CD4-positive, alpha-beta T cell treated with Interleukin-6 for 4 hours (primary cell): ENCODE measurements at places on chromosomes 16 and 17.

GRCh38 chr16:81841722-81842121, 62.6 kb downstream of the PLCG2 start:
- no peak for DNase-seq

GRCh38 chr16:58733248-58733670, 857 bp downstream of the GOT2 start:
- DNase-seq, result no peak

DNA sequence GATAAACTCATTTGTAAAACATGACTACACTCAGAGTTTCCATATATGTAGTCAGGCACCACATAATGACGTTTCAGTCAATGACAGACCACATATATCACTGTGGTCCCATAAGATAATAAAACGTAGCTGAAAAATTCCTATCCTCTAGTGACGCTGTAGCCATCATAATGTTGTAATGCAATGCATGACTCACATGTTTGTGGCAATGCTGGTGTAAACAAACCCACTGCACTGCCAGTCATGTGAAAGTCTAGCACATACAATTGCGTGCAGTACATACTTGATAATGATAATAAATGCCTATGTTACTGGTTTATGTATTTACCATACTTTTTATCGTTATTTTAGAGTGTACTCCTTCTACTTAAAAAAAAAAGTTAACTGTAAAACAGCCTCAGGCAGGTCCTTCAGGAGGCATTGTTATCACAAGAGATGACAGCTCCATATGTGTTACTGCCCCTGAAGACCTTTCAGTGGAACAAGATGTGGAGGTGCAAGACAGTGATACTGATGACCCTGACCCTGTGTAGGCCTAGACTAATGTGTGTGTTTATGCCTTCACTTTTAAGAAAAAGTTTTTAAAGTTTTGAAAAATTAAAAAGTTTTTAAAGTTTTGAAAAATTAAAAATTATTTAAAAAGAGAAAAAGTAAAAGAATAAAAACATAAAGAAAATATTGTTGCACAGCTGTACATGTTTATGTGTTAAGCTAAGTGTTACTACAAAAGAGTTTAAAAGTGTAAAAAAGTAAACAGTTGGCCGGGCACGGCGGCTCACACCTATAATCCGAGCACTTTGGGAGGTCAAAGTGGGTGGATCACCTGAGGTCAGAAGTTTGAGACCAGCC, 9.0 kb downstream of the STAT5B start:
- peak; percentile 43 for DNase-seq

DNA sequence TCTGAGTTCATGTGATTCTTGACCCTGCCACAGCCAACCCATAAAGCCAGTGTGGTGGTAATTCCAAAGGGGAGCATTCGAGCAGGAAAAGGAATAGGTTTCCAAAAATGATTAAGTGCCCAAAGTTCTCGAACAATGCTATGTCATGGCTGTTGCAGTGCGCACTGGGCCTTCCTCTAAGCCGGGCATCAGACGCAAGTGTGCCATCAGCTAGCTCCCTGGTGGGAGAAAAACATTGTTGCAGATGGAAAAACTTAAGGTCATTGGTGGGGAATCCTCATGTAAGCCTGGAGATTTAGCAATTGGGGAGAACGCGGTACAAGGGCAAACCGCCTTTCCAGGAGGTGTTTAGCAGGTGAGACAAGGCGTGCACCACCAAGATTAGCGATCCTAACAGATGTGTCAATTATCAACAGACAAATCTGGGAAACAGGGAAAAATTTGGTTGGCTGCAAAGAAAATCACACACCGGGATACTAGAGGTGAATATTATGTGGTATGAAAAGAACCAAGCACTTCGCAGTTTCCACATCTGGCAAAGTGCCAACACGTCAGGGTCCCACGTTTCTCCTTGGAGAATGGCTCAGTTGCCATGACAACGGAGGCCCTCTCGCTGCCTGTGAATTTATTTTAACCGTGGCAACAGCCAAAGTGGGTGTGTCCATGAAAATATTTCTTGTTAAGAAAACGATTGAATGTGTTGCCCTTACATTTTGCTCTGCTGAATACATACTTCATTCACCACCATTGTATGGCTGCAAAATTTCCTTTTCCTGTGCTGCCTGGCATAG, 118.5 kb upstream of the CACNG5 start:
- no peak for DNase-seq

- no peak for DNase-seq
These were observed 11.2 kb downstream of the METRNL start for GRCh38 chr17:83090444-83091256.

GRCh38 chr17:43691317-43691693, 29.6 kb upstream of the MEOX1 start:
- DNase-seq, result no peak

DNA sequence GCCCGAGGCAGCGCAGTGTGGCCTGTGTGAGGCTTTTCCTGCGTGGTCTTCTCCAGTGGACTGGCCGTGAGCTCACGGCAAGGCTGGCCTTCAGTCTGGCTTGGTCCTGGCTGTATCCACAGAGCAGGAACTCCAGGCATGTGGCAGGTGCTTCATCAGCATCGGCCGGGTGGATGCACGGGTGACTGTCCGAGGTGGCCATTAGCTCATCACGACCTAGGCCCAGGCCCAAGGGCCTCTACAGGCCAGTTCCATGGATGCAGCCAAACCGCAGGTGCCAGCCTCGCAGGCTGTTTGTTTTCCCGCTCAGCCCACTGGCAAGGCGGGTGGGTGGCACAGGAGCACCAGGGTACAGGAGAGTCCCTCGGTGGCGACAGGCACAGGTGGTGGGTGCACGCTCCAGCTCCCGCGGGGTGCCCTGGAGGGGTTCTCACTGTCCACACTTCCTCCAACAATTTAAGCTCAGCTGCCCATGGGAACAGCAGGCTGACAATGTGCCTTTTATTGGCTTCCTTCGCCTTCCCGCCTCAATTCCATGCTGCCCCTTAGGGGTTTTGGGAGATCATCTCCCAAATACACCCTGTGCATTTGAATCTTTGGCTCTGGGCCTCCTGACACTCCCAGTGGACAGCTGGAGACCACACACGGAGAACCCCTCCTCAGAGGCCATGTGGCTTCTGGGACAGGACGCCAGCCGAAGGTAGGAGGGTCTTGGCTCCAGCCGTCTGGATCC, 33.0 kb downstream of the ENGASE start:
- no peak for DNase-seq

DNA sequence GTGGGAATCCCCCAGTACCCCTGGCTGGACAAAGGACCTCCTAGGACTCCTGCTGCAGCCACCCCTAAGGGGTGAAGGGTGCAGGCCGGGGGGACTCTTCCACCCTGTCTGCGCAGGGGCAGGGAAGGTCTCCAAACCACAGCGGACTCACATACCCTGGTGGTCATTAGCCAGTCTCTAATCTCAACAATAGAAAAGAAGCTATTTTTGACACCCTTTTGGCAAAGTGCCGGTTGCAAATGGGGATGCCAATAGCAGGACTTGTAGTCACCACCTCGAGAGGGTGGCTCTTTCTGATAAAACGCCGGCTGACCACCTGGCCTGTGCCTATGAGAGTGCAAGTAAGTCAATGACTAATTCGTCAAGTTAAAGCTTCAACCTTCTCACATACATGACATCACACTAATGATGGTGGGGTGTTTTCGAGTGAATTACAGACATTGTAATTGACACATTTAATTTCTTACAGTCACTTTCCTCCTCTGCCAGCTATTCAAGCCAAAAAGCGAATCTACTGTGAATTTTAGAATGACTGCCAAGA, 23.1 kb upstream of the DNAH17 start:
- DNase-seq, result no peak

- DNase-seq, result no peak
These were observed 32.0 kb upstream of the TOX3 start for GRCh38 chr16:52578829-52579498.

DNA sequence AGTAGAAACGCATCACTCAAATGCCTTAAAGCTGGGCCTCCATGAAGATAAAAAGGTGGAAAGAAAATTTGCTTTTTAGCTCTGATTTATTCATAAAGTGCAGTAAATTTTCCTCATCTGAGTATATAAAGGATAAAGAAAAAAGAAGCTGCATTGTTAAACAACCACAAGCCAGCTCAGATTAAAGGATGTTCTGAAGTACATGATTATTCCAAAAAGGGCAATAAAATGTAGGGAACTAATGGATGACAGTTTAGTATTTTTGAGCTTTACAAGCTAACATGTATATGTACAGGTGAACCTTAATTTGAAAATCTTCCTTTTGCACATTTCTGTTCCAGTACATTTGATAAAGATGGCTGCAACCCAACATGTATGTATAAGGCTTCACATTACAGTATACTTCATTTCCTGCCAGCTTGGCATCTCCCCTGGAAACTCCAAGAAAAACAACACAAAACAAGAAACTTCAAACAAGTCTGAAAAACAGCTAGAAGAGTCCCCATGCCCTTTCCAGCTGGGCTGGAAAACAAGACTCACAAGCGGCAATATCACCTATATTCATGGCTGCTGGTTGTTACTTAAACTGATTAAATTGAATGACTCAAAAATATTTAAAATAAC, 225.7 kb downstream of the CEP112 start:
- no peak for DNase-seq

DNA sequence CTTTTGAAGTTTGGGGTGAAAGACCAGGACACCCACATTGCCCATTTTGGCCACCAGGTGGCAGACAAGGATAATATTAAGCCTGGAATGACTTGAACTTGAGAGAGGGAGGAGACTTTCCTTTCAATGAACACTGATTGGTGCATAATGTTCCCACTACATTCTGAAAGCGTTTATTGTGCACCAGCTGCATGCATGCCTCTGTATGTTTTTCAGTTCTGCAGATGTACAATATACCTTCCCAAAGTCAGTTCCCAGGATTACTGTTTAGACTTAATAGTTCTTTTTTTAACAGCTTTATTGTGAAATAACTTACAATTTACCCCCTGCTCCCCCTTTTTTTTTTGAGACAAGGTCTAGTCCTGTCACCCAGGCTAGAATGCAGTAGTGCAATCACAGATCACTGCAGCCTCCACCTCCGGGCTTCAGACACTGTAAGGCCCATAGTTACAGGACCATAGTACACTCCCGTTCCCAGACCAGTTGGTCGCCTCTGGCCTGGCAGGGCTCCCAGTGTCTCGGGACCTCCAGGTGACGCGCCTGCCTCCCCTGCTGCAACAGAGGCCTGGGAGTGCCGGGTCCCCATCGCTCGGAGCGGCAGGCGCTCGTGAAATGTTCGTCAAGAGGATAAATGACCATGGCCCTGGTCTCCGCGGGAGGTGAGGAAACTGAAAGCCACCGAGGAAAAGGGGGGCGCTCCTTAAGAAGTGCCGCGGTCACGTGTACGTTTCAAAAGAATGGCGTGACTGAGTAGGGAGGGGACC, 12.2 kb downstream of the CES2 start:
- peak; percentile 87 for DNase-seq

DNA sequence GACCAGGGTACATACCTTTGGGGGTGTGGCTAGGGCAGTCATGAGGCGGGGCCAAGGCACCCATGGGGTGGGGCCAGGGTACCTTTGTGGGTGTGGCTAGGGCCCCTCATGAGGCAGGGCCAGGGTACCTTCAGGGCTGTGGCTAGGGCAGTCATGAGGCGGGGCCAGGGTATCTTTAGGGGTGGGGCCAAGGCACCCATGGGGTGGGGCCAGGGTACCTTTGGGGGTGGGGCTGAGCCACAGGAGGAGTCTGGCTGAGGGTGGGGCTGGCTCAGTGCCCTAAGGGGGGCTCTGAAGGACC, 3.5 kb downstream of the GNG13 start:
- no peak for DNase-seq

DNA sequence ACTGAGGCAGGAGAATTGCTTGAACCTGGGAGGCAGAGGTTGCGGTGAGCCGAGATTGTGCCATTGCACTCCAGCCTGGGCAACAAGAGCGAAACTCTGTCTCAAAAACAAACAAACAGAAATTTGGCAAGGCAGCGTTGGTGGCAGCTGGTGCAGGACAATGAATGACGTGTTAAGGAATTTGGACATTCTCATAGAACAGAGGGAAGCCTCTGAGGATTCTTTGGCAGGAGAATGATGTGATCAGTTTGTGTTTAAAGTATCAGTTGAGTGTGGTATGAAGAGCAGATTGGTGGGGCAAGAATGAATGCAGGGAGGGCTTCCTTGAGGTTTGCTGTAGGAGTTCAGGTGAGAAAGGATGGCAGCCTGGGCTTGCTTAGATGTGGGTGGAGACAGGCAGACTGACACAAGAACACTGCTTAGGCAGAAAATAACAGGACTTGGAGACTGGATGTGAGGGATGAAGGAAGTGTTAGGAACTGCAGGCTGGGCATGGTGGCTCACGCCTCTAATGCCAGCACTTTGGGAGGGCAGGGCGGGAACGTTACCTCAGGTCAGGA, 4.8 kb downstream of the CYB5D2 start:
- DNase-seq, result no peak

- DNase-seq, result no peak
These were observed 13.8 kb downstream of the MLYCD start for GRCh38 chr16:83912519-83913244.

DNA sequence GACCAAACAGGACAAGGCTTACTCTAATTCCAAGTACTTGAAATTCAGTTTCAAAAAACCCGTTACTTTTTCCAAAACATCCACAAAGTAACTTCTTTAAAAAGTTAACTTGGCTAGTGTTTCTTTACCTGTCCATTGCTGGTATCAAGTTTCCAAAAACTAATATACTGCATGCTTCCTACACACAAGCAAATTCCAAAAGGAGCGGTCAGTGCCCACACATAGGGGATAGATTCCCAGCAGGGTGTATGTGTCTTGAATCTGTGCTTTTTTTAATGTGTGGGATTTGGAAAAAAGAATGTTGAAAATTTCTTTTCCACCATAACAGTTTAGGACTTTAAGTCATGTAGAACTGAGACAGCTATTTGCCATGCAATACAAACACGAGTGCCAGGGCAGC, 367.8 kb upstream of the SOX9 start:
- DNase-seq, result no peak

DNA sequence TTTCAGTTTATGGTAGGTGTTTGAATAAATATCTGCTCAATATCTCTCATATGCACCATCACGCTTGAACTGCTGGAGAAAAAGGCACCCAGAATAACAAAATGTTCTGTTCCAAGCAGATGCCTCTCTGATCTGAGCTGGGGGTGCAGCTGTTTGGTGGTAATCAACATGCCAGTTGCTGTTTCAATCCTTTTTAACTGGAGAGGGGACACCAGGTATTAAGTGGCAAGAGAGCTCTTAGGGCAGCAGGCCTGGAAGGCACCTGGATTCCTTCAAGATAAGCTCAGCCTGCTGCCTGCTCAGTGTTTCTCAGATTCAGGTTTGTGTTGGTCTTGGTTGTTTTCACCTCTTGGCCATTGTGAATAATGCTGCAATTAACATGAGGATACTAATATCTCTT, 27.2 kb upstream of the VAT1L start:
- no peak for DNase-seq

DNA sequence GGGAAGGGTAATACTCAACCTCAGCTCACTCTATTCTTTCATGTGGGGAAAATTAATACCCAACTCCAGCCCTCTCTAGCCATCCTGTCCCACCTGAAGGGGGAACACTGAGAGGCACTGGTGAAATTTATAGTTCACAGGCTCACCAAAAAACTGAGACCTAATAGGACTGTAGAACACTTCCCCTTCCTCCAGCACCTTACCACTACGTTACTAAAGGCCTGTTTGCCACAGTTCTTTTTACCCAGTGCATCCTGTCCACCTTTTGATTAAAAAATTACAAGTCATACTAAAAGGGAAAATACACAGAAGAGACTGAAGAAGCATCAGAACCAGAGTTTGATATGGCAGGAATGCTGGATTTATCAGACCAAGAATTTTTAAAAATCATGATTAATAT, 26.0 kb downstream of the DHRS7B start:
- no peak for DNase-seq

- DNase-seq, result no peak
These were observed 14.1 kb downstream of the PSMD11 start for GRCh38 chr17:32458371-32458770.

- no peak for DNase-seq
These were observed 41.6 kb downstream of the HSBP1 start for GRCh38 chr16:83849421-83849820.
